ENCODE measurements at places on chromosomes 2 and 18. TPM values are rescaled to one million over a fixed set of nuclear protein-coding genes. Genes with fewer than 3 reads are reported as not detected.

- DNase-seq = no peak
Measured at GRCh38 chr2:1704631-1705556, 39.4 kb downstream of the PXDN start.

DNA sequence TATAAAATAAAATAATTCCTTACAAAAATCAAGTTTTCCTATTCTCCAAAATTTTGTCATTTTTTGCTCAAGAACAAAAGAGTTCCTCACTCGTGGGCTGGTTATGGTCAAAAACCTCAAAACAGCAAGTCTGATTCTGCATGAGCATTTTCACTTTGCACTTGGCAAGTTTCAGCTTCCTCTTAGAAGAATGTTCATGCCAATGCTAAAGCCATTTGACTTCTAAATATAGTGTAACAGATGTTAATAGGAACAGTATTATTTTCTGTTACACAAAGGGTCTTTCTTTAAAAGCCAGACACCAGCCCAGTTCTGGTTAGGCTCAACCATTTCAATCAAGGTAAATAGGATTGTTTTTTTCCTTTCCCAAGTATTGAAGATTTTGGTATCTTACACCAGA is 261.3 kb upstream of the CCDC68 start:
- no peak for DNase-seq

DNA sequence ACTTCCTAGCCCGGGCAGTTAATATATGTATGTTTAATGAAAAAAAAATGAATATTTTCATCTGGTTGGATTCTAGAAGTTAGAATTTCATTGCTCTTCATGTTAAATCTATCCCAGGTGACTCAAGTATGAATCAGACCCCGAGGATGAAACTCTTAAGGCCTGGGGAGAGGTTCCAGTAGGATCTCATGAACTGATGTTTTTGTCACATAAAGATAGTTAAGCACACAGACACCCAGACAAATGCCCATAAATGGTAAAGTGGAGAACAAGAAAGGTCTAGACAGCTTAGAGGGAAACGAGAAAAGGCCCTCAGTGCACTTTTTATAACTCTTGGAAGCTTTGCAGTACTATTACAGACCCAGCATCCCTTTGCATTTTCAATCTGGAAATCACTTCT is 114.1 kb downstream of the RIF1 start:
- no peak for DNase-seq

The CACNB4 gene
- total RNA-seq = 14.0 TPM

The IL18R1 gene
- total RNA-seq = 10.4 TPM

Data from uterus (tissue), 4 donors.